Astrocyte of the cerebellum (primary cell): ENCODE measurements at places on chromosomes 11 and 22.
A peak's percentile ranks its signal among the peaks of the same experiment; 100 is the strongest.

DNA sequence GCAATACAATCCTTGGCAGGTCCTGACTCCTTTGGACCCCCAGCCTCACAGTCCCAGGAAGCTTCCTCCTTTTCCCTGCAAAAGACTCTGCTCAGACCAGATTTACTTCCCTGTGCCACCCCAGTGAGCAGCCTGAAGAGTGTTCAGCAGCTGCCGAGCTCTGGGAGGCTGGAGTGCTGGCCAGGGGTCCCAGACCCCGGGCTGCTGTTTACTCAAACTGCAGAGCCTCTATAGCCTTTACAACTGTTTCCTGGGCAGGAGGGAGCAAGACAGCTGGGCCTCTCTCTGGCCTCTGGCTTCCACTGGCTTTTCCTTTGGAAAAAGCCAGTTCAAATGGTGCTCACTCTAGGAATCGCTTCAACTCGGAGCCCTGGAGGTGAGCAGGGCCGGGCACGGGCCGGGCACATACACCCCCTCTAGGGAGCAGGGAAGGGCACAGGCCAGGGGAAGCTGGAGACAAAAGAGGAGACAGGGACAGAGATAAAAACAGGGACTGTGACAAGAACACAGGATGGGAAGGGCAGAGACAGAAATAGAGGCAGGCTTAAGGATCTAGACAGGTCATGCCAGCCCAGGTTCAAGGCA is 932 bp downstream of the IRAG1 start:
- DNase-seq, result no peak

GRCh38 chr11:48193876-48194275 is 22.7 kb upstream of the OR4B1 start:
- no peak for DNase-seq

DNA sequence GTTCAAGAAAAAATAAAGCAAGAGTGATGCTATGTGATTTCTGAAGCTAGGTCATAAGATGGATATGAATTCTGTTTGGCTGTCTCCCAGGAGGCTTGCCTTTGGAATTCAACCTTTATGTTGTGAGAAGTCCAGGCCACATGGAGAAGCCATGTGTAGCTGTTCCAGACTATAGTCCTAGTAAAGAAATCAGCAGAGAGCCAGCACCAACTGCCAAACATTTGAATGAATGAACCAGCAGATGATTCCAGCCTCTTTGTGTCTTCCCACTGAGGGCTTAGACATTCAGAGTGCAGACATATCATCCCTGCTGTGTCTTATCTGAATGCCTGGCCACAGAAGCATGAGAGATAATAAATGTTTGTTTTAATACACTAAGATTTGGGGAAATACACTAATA is 1150.6 kb downstream of the DLG2 start:
- DNase-seq, result no peak

DNA sequence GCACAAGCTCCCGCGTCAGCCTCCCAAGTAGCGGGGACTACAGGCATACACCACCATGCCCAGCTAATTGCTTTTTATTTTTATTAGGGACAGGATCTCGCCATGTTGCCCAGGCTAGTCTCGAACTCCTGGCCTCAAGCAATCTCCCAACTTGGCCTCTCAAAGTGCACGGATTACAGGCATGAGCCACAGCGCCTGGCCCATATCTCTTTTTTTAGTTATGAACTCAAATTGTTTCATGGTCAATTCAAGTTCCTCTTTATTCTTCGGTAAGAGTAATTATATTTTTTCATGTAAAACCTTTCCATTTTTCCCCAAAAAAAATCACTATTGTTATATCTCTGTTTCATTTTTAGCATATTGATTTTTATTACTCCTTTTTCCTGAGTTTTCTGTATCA is 25.5 kb downstream of the FCHSD2 start:
- DNase-seq, result no peak

GRCh38 chr22:38567531-38568285 is 2.3 kb downstream of the DMC1 start:
- no peak for DNase-seq

GRCh38 chr11:128506999-128507611 is 80.3 kb downstream of the ETS1 start:
- peak; percentile 81 for DNase-seq

GRCh38 chr11:106001304-106002012 is 20.6 kb downstream of the MSANTD4 start:
- DNase-seq, result no peak

DNA sequence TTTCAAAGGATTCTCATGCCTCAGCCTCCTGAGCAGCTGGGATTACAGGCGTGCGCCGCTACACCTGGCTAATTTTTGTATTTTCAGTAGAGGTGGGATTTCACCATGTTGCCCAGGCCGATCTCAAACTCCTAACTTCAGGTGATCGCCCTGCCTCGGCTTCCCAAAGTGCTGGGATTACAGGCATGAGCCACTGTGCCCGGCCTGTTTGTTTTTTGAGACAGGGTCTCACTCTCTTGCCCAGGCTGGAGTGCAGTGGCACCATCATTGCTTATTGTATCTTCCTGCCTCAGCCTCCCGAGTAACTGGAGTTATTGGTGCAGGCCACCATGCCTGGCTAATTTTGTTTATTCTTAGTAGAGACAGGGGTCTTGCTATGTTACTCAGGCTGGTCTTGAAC is 8.1 kb downstream of the FADS2 start:
- DNase-seq, result no peak

DNA sequence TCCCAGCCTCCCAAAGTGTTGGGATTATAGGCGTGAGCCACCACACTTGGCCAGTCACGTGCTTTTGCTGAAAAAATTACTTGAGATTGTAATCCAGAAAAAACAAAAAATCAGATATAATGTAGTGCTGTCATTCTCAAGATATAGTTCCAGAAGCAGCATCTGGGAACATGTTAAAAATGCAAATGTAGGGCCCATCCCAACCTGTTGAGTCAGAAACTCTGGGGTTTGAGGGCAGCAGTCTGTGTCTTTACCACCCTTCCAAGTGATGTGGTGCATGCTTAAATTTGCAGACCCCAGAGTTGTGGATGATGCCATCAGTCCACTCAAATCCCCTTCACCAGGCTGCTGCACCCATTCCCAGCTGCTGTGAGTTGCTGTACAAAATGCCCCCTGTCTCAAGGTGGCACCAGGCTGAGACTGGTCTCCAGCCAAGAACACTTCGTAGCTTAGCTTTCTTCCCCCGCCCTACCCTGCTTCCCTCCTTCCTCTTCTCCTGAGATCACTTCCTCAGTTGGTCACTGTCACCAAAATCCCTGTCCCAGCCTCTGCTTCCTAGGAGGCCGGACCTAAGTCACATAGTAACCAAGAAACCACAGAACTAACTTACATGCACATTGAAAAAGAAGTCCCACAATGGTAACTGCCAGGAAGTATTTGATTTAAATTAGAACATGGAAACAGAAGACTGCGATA is 18.2 kb upstream of the ARRB1 start:
- DNase-seq, result no peak

DNA sequence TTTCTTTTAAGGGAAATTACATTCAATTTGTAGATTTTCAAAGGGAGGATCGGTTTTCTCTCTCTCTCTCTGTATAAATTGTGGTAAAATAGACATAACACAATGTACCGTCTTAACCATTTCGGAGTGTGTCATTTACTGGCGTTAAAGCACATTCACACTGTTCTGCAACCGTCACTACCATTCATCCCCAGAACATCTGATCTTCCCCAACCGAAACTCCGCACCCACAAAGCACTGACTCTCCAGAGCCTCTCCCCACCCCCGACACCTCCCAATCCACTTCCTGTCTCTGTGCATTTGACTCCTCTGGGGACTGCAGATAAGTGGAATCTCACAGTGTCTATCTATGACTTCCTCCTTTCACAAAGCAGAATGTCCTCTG is 15.9 kb upstream of the GRAMD4 start:
- DNase-seq, result no peak

DNA sequence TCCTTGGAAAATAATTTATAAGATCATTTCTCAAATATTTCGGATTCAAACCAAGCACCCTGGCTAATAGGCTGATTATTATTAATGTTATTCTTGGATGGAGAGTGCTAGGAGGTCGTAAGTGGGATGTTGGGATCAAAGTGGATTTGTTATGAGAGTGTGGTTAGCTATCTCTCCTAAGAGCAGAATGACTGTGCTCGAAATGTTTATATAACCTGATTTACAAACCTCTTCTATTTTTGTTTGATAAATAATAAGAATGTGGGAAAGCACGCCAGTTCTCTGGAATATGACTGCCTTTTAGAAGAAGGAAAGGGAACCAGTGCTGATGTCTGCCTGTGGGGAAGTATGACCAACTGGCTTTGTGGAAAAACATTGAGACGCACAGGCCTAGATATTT is 527.5 kb downstream of the NTM start:
- peak; percentile 48 for DNase-seq

DNA sequence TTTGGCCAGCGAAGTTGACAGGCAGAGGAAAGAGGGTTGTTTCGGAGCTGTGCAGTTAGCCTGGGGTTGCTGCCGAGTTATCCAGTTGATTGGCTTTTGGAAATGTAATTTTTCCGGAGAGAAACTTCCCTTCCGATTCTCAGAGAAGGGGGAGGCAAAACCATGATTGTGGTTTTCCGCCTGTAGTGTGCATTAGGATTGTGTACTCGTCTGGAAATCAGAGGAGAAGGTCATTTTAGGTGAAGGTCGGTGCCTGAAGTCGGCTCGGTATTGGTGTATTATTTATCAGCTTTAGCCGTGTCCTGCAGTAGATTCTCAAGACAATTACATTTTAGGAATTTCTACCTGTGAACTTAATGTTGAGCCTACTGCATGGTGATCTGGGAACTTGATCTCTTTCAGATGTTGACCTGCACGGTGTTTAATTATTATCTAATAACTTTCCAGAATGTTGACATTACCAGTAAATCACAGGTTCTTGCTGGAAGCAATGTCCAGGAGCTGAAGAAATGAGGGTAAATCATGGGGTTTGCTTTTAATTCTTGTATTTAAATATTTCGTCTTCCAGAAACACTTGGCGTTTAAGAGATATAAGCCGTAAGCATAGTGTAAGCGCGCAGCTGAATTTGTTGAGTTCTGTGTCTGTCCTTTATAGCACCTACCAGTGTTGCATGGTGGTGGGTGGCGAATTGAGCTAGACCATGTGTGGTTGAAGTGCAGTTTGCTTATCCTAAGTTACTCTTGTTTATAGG is 1.3 kb downstream of the ARHGEF12 start:
- DNase-seq, result no peak

- DNase-seq, result no peak
Observed at GRCh38 chr22:36901411-36902142, 11.9 kb upstream of the CSF2RB start.

DNA sequence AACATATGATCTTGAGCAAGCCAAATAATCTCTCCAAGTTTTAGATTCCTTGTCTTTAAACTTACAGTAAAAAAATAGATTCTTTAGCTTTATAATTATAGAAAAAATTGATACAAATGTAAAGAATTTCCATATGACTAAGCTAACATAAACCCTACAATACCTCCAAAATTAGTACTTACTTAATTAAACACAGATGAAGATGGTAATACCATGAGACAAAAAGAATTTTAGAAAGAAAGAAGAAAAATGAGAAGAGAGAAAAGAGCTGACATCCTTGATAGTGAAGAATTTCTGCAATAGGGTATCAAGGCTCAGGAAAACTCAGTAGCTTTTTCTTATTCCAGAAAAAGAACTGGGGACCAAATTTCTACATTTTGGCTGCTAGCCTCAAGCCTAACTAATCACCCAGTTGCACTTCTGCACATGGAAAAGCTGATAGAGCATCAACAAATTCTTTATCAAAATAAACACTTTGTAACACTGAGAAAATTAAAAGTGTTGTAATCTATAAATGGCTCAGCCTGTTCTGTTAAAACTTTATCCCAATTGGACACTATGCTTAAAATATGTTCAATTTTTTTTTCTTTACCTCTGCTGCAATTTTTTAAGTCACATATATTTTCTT is 24.7 kb upstream of the SOX6 start:
- DNase-seq, result no peak

DNA sequence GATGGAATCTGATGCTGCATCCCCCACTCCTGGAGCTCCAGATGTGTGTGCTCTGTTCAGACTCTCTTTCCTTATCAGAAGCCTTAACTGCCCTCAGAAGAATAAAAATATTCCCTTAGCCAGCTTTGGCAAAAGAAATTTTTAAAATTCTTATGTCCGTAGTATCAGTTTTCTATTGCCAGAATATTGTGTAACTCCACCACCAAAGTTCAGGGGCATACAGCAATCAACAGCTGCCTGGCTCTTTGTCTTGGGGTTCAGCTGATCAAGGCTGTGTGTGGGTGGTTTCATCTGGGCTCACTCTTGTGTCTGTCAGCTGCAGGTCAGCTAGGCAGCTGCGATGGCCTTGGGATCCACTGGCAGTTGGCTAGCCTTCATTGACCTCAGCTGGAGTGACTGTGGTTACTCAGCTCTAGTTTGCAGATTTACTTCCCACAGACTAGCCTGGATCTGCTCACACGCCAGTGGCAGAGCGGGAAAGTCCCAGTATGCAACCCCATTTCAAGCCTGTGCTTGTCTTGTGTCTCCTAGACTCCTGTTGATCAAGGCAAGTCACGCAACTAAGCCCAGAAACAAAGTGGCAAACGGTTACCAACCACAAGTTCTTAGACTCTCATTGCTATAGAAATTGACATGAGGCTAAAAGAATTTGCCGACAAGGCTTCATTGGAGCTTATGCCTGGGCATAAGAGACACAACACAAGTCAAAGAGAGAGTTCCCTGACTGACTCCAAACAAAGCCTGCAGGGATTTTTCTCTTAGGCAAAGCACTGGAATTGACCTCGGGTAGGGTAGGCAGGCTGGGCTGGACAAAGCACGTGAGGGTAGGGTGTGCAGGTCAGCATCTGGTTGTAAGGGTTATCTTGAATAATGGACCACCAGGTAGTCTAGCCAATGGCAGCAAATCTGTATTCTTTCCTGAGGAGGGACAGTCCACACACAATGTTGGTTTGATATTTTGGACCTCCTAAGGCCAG is 7.5 kb downstream of the TMEM138 start:
- DNase-seq, result peak; percentile 43

GRCh38 chr22:33116841-33117547 is 58.8 kb upstream of the SYN3 start:
- DNase-seq, result no peak

DNA sequence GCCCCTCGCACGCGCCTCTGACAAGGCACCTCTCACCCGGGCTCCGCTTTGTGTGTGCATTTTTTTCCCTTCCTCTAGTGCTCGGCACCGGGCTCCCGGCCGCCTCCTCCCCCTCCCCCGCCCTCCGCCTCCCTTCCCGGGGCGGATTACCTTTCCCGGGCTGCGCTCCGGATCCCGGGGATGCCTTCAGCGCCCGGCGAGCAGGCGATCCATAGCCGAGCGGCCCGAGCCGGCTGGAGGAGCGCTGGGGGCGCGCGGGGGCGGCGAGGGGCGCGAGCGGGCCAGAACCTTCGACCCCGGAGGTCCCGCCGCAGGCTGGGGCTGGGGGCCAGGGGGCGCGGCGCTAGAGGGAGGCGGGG is 282 bp downstream of the MPPED2 start:
- no peak for DNase-seq

DNA sequence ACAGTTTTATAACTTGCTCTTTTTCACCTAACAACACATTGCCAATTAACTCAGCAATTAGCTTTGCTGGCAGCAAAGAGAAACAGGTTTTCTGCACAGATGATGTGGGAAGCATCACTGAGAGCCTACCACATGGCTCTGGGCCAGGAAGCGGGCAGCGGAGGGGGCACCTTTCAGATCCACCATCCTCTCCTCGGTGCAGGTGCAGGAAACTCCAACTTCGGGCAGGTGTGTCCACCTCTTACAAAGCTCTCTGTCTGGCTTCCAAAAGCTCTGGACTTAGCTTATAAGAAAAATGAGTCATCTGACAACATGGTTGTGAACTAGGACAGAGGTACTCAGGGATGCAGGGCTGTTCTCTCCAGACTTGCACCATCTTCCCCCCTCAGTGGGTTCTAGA is 77.0 kb downstream of the RPS6KA4 start:
- DNase-seq, result no peak

GRCh38 chr22:38731703-38732161 is 24.1 kb downstream of the SUN2 start:
- no peak for DNase-seq

- DNase-seq, result peak; percentile 97
Observed at GRCh38 chr11:65859095-65859811, 980 bp upstream of the MUS81 start.
